ENCODE measurements at places on chromosomes 5 and 9.

DNA sequence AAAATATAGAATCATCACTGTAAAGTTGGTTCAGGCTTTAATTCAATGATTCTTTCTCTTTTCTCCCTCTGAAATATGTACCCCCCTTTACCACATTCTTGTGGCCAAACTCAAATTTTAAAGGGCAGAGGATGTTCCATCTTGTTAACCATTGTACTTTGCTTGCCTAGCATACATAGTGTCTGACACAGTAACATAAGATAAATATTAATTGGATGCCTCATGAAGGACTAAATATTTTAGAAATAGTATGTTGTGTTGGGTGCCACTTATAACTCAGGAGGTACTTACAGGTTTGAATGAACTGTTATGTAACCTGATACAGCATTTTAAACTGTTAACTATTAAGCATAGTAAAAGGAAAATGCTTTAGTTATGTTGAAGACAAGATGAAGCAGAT lies 71.5 kb downstream of the NIPBL start:
- H3K27ac ChIP-seq, result no peak overlapping the region
- H3K27me3 ChIP-seq, result no peaks in the 10 kb centered on the region

GRCh38 chr5:150058480-150059126 lies 27.8 kb downstream of the CSF1R start:
- peaks cover under 1% of the 10 kb centered on the region for H3K4me1 ChIP-seq
- DNase-seq, result no peak
- H3K36me3 ChIP-seq, result no peaks in the 10 kb centered on the region
- H3K27me3 ChIP-seq, result peaks cover 6% of the 10 kb centered on the region
- no peak overlapping the region for H3K27ac ChIP-seq

GRCh38 chr9:68418259-68418845 lies 61.9 kb downstream of the PGM5 start:
- H3K27ac ChIP-seq, result no peak overlapping the region
- no peak for DNase-seq
- H3K4me1 ChIP-seq, result no peaks in the 10 kb centered on the region
- H3K27me3 ChIP-seq, result peaks cover 13% of the 10 kb centered on the region
- H3K4me3 ChIP-seq, result no peak overlapping the region
- H3K36me3 ChIP-seq, result no peaks in the 10 kb centered on the region

- no peak overlapping the region for H3K4me3 ChIP-seq
- H3K4me1 ChIP-seq, result no peaks in the 10 kb centered on the region
- no peak overlapping the region for H3K27ac ChIP-seq
- no peak for DNase-seq
These were observed 88.1 kb downstream of the GLIS3 start for GRCh38 chr9:4211806-4212205.

GRCh38 chr5:67094476-67095300 lies 101.9 kb downstream of the CD180 start:
- H3K27ac ChIP-seq, result no peak overlapping the region
- no peaks in the 10 kb centered on the region for H3K27me3 ChIP-seq
- no peak overlapping the region for H3K4me3 ChIP-seq
- H3K4me1 ChIP-seq, result peaks cover 9% of the 10 kb centered on the region
- peaks cover 12% of the 10 kb centered on the region for H3K36me3 ChIP-seq

GRCh38 chr9:134396258-134396742 lies 70.0 kb downstream of the RXRA start:
- peak; percentile 64 for DNase-seq
- H3K4me3 ChIP-seq, result peak overlapping the region; percentile 82
- H3K4me1 ChIP-seq, result peaks cover 48% of the 10 kb centered on the region
- H3K27ac ChIP-seq, result peak overlapping the region; percentile 72

DNA sequence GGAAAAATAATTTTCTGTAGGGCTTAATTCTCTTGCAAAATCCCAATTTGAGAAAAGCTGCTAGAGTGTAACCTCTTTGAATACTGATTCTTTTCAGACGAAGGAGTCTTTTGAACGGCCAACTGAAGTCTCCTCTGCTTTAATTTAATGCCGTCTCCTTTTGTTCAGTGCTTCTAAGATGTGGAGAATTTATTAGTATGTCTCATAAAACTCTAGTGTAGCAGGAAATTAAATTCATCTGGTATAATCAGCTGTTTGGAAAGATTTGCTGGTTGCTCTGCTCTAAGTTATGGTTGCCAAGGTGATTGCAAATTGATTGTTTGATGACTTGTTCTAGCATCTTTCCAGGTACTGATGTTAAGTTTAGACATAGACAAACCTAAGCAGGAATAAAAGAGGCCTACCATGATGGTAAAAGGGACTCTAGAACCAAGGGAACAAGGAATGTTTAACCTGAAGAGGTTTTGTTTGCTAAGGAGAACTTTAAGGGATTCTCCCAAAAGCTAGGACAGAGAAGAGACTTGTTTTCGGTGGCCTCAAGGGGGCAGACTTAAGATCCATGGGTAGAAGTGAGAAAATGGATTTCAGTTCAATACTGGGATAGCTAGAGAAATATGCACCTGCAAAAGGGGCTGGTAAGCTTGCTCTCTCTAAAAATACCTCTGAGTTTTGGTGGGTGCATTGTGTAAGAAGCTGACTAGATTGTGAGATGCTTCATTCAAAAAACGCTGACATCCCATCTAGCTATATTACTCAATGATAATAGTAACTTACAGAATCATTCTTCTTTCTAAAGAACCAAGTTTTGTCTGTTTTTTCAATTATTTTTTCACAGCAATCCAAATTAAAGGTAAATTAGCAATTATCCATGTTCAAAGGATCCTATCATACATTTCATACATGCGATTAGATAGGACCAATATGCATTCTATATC lies 5.7 kb upstream of the ADRB2 start:
- no peak overlapping the region for H3K4me3 ChIP-seq
- DNase-seq, result peak; percentile 24
- no peaks in the 10 kb centered on the region for H3K36me3 ChIP-seq
- peaks cover 12% of the 10 kb centered on the region for H3K4me1 ChIP-seq
- peaks cover 36% of the 10 kb centered on the region for H3K27me3 ChIP-seq

All from activated T-cell treated with anti-CD3 and anti-CD28 coated beads, Interleukin-2, amount 50 U/mL, for 72 hours (primary cell).